Activated naive CD4-positive, alpha-beta T cell treated with anti-CD3 and anti-CD28 coated beads, Interleukin-2, amount 50 U/mL, for 16 hours (primary cell): ENCODE measurements at places on chromosomes 1 and 21.
A peak's percentile ranks its signal among the peaks of the same experiment; 100 is the strongest.

- no peak for DNase-seq
Observed at GRCh38 chr1:217407534-217408001, 223.3 kb downstream of the GPATCH2 start.

DNA sequence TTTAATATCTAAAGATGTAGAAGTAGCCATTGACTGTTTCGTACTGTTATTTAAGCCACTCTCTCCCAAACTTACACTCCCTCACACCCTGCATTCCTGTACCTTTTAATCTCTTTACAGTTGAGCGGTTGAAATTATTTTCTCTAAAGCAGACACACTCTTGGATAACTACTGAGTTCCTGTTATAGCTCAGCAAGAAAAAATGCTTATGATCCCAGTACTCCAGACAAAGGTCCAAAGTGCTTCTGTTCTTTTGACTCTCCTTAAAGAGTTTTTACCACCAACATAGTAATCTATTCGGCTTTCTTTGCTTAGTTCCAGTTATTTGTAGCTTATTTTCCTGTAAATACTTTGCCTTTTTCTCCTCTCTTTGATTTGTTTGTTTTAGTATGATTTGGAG, 100.1 kb downstream of the ATF6 start:
- DNase-seq: no peak

DNA sequence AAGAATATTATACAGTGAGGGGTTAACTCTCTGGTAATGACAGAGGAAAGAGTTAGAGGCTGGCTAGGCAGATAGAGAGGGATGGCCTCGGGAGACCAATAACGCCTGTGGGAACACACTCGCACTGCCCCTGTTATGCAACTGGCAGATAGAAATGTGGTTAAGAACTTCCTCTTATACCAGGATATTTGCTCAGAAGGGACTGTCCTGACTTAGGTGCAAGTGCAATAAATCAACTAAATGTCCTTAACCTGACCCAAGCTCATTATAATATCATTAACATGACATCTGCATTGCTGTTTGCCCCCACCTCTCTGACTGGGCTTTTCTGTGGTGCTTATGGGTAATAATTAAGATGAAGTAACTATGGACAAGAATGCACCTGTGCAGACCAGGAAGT, 1518.0 kb downstream of the NCAM2 start:
- DNase-seq: no peak

DNA sequence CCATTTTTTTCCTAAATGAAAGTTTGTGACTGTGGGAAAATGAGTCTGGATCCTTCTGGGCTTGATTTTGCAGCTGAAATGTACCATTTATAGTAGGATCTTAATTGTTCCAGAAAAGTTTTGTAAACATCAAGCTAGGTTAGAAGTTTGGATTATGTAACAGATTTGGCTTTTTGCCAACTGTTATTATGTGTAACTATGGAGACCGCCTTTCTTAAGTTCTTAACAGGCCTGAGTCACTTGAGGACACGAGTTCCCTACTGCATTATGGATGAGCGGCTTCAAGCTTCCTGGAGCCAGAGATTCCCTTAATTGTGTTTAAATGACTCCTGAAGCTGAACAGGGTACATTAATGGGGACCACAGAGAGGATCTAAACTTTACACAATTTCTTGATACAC, 22.2 kb downstream of the SLC25A33 start:
- no peak for DNase-seq

DNA sequence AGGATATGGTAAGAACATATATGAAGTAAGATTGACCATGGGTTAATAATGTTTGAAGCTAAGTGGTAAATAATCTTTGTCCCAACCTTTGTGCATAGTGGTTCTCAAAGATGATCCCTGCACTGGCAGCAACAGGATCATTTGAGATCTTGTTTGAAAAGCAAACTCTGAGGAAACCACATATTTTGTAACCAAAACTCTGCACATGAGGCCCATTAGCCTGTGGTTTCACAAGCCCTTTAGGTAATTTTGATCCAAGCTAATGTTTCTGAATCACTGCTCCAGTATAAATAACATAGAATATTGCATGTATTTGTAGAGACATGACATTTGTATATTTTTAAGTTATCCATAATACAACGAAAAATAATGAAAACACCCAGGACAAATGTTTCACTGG, 147.9 kb upstream of the RGS18 start:
- DNase-seq: no peak

DNA sequence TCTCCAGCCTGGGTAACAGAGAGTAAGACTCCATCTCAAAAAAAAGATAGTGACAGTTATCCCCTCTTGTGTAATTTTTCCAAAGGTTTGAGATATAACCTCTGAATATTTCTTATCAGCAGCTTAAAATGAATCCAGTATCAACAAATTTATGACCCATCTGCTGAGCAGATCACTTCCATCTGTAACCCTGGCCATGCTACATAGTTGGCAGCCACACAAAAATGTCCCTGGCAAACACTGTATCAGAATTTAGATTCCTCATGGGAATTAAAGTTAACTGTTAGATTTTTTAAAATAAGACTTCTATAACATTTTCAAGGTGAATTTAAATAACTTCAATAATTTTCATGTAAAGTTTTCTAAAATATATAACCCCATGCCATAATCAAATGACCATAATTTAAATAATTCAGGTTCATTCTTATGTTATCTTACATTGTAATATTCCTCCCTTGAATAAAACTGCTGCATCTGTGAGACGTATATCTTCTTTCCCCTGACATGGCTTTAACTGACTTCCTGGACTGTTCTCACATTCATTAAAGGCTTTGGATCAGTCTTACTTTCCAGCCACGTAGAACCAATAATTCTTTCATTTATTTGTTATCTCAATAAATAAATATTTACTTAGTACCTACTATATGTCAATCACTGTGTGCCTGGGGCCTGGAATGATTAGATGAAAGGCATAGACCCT, 5.3 kb upstream of the PRPF38B start:
- no peak for DNase-seq

GRCh38 chr1:228338521-228339051, 68.0 kb downstream of the TRIM11 start:
- peak; percentile 5 for DNase-seq

GRCh38 chr1:112904071-112904830, 51.7 kb downstream of the SLC16A1 start:
- peak; percentile 42 for DNase-seq

- no peak for DNase-seq
Observed at GRCh38 chr1:234479310-234479559, 256 bp upstream of the TARBP1 start.

DNA sequence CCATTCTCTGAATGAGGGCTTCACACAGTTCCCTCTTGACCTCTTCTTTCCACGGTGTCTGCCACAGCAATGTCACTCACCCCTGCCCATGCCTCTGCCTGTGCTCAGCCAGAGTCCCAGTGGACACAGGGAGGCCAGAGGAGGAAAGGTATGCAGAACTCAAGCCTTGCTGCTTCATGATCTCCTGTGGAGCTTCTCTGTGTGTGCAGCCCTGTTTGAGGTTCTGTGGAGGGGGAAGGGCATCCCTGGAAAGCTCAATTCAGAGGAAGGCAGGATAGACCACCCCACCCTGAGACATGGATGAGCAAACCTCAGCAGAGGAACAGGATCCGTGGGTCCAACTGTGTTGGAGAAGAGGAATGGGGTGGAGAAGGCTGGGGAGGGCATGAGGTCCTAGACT, 2.0 kb downstream of the HCN3 start:
- no peak for DNase-seq

GRCh38 chr1:228011721-228012311, 5.0 kb downstream of the WNT3A start:
- no peak for DNase-seq
